Activated naive CD8-positive, alpha-beta T cell treated with anti-CD3 and anti-CD28 coated beads, Interleukin-2, amount 10 ng/mL, durations not matched to agents 7 days and 5 days (primary cell): ENCODE measurements at places on chromosomes 1 and 21. TPM values are rescaled to one million over a fixed set of nuclear protein-coding genes. Genes with fewer than 3 reads are reported as not detected.
A peak's percentile ranks its signal among the peaks of the same experiment; 100 is the strongest.

DNA sequence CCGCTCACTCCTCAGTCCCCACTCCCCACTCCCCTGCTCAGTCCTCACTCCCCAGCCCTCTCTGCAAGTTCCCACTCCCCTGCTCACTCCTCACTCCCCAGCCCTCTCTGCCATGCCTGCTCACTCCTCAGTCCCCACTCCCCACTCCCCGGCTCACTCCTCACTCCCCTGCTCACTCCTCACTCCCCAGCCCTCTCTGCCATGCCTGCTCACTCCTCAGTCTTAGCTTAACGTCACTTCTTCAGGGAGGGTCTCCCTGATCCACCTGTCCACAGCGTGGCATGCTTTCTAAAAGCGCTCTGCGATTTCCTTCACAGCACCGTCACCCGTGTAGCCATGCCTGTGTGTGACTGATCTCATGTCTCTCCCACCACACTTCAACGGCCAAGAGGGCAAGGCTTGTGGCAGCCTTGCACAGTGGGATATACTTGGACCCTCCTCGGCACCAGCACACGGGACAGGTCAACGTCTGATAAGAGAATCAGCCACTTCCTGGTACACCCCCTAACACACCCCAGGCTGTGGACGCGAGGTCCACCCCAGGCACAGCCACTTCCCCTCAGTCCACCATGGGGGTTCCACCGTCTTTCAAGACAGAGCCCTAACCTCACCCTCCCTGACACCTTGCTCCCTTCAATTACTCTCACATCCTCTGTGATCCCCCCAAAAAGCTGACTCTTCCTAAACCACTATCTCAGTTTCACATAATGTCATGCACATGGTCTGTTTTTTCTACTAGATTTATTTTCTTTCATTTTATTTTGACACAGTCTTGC lies 14.0 kb downstream of the PRDM15 start:
- H3K27ac ChIP-seq = peak overlapping the region; percentile 28
- DNase-seq = no peak
- no peaks in the 10 kb centered on the region for H3K27me3 ChIP-seq
- peaks cover 21% of the 10 kb centered on the region for H3K4me1 ChIP-seq

GRCh38 chr1:55309053-55309452 lies 93.9 kb upstream of the USP24 start:
- no peak overlapping the region for H3K27ac ChIP-seq
- no peak for DNase-seq
- no peak overlapping the region for H3K4me3 ChIP-seq
- H3K36me3 ChIP-seq = no peaks in the 10 kb centered on the region
- H3K27me3 ChIP-seq = peaks cover 26% of the 10 kb centered on the region
- no peaks in the 10 kb centered on the region for H3K4me1 ChIP-seq

DNA sequence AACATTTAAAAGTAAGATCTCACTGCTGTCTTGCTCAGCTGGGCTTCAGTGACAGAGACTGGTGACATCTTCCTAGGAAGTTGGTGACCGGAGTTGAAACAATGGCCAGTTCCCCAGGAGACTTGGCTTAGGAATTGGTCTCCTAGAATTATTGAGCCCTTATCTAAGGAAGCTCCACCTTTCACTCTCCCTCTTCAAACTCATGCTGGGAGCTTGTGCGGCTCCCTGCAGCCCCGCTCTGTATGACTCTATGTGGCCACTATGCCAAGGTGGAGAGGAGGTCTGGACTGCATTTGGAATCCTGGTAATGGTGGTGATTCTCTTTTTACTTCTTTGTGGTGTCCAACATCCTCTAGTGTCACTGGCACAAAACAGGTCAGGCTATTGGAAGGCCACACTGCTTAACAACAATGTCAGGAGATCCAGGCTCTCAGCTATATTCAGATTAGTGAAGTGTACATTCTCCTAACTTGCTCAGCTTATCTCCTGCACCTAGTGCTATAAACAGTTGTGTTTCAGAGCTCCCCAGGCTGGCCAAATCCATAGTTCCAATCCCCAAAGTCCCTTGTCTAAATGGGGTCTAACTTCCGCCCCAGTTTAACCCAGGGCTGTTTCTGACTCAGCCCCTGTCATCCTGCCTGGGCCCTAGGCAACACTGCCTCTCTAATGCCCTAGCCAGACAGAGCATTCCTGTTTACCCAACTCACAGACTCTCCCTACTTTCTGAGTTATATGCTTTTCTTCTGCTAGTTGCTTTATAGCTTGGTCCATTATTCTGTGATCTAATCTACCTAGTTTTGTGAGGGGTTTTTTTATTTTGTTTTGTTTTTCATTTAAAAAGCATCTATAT lies 18.3 kb downstream of the ATP2B4 start:
- no peak overlapping the region for H3K4me3 ChIP-seq
- no peak for DNase-seq
- no peak overlapping the region for H3K27ac ChIP-seq
- H3K27me3 ChIP-seq = peaks cover 2% of the 10 kb centered on the region

DNA sequence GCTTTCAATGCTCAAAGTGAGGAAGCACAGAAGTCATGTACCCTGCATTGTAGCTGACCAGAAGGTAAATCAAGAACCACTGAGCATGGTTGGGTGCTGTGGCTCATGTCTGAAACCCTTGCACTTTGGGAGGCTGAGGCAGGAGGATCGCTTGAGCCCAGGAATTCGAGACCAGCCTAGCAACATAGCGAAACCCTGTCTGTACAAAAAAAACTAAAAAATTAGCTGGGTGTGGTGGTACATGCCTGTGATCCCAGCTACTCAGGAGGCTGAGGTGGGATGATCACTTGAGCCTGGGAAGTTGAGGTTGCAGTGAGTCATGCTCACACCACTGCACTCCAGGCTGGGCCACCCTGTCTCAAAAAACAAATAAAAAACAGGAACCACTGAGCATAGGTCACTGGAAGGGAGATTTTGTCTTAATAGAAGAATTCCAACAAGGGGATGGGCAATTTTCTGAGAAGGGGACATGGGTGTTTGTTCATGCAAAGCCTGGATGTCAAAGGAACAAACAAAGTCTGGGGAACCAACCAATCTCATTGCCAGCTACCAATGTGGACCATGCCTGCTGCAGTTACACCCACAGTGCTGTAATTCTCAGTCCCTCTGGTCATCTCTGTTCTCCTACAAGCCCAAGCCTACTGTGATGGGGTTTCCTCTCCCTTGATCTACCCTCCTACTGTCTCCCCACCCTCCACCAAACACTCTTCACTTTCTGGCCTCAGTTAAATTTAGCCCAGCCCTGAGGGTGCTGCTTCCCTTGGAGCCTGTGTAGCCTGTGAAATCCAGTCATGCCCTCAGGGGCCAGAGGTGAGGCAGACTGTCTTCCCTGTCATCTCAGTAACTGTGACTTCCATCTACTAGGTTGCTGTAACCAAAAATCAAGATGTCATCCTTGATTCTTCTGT lies 47.9 kb downstream of the ELF3 start:
- H3K4me3 ChIP-seq = no peak overlapping the region
- peaks cover 10% of the 10 kb centered on the region for H3K27me3 ChIP-seq
- no peak overlapping the region for H3K27ac ChIP-seq

DNA sequence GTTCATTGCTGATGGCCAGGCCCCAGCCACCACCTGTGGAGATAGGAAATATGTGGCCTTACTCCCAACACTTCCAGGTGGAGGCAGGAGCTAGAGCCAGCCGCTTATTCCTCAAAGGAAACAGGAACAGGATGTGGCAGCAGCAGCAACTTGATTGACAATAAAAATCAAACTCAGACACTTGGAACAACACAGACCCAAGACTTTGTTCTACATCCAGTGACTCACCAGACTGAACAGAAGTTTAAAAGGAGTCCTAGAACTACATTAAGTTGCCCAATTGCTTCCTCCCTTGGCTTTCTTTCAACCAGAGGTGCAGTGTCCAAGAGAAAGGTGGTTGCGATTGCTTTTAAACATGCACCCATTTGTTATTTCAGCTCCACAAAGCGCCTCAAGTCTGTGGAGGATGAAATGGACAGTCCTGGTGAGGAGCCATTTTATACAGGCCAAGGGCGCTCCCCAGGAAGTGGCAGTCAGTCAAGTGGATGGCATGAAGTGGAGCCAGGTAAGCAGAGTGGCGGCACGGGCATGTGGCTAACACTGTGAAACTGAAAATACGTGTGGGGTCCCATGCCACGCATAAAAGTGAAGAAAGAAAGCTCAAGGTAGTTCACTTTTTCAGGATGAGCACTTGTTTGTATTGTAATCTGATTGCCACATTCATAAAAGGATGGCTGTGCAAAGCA lies 276.6 kb downstream of the NFIA start:
- no peak overlapping the region for H3K4me3 ChIP-seq
- H3K27ac ChIP-seq = no peak overlapping the region
- H3K4me1 ChIP-seq = no peaks in the 10 kb centered on the region
- no peaks in the 10 kb centered on the region for H3K27me3 ChIP-seq
- no peak for DNase-seq

- H3K4me1 ChIP-seq = peaks cover 7% of the 10 kb centered on the region
- no peaks in the 10 kb centered on the region for H3K36me3 ChIP-seq
- DNase-seq = no peak
- no peak overlapping the region for H3K4me3 ChIP-seq
- H3K27ac ChIP-seq = no peak overlapping the region
Observed at GRCh38 chr1:229117664-229118300, 153.1 kb upstream of the RAB4A start.

LDLRAD1 gene
- total RNA-seq = not detected

TDRD10 gene
- not detected for total RNA-seq
